ENCODE measurements at places on chromosomes 3 and 15. TPM values are rescaled to one million over a fixed set of nuclear protein-coding genes. Genes with fewer than 3 reads are reported as not detected.
A peak's percentile ranks its signal among the peaks of the same experiment; 100 is the strongest.

- no peak for DNase-seq
These were observed 181.3 kb upstream of the WNT5A start for GRCh38 chr3:55668359-55668758.

DNA sequence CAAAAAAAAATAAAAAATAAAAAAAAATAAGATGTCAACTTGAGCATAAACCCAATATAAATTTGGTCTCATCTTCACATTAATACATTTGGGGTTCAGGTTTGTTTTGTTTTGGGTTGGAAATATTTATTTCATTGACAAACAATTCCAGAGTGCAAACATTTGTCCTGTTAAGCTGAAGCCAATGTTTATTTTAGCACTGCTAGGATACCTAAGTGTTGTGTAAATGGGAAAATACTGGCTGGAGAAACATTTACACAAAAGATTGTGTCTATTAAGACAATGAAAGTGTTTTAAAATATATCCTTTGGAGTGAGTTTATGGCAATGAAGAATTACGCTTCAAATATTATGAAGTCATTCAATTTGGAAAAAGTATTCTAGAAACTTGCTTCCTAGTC is 91.1 kb downstream of the MEIS2 start:
- DNase-seq = peak; percentile 26

DNA sequence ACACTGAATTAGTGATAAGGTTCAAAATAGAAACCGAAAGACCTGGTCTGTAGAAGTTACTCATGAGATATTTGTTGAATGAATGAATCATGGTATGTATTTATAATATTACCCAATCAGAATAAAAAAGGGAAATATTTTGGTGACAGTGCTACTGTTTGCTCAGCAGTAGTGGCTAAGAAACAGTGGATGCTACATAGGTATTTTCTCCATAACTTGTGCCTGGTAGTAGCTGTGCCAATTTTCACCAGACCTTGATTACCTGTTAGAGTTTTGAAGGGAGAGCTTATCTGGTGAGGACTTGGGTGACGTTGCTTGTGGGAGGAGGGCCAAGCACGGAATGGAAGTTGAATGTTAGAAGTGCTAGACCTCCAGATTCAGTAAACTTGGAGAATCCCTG is 14.3 kb downstream of the LIMD1 start:
- DNase-seq = peak; percentile 80

GRCh38 chr15:56794165-56794552 is 60.9 kb upstream of the ZNF280D start:
- DNase-seq = peak; percentile 57

The TM4SF18 gene
- polyA plus RNA-seq = 0.87 TPM

DNA sequence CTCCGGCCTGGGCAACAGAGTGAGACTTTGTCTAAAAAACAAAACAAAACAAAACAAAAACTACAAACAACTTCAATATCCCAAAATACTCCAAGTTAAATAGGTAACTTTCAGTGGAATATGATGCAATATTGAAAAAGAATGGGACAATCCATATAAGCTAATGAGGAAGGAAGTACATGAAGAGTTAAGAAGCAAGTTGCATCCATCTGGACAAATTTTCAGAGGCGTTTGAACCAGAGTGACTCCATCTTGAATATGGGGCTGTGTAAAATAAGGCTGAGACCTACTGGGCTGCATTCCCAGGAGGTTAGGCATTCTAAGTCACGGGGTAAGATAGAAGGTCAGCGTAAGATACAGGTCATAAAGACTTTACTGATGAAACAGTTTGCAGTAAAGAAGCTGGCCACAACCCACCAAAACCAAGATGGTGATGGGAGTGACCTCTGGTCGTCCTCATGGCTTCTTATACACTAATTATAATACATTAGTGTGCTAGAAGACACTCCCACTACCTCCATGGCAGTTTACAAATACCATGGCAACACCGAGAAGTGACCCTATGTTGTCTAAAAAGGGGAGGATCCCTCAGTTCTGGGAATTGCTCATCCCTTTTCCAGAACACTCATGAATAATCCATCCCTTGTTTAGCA is 58.1 kb upstream of the LCTL start:
- no peak for DNase-seq

- no peak for DNase-seq
These were observed 89.4 kb upstream of the ICE2 start for GRCh38 chr15:60568301-60568742.

GRCh38 chr3:2082871-2083480 is 15.7 kb upstream of the CNTN4 start:
- DNase-seq = no peak

- no peak for DNase-seq
These were observed 281.9 kb upstream of the ICE2 start for GRCh38 chr15:60760646-60761504.

The CNTN3 gene
- polyA plus RNA-seq = 1.3 TPM

GRCh38 chr15:74571191-74571590 is 30.2 kb downstream of the ARID3B start:
- no peak for DNase-seq

DNA sequence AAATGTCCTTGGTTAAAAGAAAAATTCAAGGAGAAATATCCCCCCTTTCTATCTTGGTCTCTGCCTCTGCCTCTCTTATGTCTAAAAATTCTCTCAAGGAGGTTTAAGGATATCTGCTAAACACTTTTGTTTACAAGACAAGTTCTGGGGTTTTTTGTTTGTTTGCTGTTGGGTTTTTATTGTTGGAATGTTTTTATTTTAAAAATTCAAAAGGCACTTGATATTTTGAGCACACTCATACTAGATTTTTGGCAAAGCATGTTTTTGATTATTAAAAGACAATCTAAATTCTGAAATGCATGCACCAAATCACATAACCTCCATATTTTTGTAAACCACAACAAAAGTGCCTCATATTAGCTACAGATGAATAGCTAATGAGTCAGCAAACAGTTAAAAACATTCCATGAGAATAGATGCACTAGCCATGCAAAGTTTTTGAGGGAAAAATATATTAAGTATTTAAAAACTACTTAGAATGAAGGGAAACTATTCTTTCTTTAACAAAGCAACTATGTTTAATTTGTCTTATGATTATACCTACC is 84.6 kb downstream of the ZBTB20 start:
- DNase-seq = no peak

The TYRO3 gene
- polyA plus RNA-seq = 6.6 TPM

The SLCO2A1 gene
- polyA plus RNA-seq = 1.9 TPM

DNA sequence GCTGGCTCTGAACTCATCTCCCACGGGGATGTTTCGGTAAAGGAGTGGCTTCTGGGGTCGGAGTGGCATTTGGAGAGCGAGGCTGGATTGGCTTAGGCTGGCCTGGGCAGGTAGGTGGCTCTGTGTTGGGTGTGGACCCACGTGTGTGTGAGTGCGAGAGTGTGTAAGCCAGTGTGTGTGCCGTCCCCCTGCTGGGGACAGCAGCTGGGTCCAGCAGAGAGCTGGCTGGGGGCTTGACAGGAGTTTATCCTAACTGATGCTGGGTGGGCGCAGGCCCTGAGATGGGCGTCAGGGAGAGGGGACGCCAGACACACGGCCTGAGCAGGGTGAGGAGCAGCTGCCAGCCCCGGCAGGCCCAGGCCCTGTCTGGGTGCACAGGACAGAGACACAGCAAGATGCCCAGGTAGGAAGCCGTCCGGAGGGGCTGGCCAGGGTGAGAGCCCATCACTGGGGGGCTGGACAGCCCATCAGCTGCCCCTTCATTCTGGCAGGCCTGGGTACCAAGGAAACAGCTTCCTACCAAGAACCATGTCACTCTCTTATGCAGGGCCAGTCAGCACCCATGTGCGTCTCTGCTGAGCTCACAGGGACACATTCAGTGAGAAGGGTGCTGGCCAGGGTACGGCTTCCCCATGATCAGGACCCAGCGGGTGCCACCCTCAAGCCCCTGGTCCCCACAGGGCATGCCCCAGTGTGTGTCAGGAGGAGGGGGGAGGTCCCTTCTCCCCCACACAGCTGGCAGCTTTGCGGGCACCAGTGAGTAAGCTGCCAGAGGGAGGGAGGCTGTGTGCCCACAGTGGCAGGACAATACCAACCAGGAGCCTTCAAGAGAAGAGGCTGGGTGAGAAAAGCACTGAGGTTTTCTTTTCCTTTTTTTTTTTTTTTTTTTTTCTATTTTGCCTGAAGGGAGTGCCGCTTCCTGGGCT is 1.1 kb downstream of the PAK6 start:
- no peak for DNase-seq

The ADAMTS7 gene
- 0.65 TPM for polyA plus RNA-seq

The CACNA2D2 gene
- polyA plus RNA-seq = 2.7 TPM

DNA sequence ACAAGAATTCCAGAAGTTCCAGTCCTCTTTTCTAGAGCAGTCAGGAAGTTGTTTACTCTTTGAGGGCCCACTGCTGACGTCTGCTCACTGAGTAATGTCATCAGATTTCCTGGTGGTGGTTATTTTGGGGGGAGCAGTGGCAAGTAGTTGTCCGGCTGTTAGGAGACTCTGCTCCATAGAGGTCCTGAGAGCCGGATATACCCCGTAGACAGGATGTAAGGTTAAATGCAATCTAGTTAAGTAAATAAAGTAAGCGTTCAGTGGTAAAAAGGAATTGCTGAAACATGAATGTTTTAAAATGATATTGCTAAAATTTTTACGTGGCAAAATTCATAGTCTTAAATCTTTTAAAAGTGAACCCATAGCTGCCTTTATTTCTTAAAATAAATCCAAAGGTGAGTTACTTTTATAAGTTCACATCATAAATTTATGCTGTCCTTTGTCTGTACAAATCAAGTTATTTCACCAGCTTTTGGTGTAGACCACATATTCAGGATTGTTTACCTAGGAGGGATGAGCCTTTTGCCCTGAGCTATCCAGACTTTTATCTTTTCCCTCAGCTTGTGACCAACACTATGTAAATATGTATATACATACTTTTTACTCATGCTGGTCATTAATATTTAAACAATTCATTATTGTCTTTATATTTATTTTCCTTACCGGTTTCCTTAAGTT is 65.8 kb downstream of the PDE8A start:
- DNase-seq = no peak

The PTH1R gene
- polyA plus RNA-seq = 22.4 TPM

- no peak for DNase-seq
These were observed 256.5 kb upstream of the CBLB start for GRCh38 chr3:106125321-106125720.

DNA sequence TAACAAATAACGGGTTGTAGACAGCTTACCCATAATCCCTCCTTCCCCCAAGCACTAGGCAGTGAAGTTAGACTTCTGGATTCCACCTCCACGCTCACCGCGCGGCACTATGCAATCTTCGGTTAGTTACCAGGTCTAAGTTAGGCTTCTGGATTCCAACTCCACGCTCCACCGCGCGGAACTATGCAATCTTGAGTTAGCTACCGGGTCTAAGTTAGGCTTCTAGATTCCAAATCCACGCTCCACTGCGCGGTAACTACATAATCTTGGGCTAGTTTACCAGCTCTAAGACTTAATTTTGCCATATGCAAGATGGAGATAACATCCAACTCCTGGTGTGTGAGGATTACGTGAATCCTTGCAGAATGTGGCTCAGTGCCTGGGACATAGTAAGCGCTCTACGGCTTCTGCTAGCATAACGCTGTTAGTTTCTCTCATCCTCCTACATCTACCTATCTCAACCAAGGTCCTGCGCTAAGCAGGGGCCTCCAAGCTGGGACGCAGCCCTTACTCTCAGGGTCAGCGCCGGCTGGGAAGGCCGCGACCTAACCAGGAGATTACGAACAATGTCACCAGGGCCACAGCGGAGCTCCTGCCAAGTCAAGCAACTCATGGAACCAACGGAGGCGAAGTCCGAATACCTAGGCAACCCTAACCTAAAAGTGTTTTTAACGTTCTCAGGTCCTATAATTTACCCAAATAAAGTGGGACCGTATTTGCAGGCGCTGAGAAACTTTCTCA is 497 bp upstream of the RPLP1 start:
- no peak for DNase-seq

DNA sequence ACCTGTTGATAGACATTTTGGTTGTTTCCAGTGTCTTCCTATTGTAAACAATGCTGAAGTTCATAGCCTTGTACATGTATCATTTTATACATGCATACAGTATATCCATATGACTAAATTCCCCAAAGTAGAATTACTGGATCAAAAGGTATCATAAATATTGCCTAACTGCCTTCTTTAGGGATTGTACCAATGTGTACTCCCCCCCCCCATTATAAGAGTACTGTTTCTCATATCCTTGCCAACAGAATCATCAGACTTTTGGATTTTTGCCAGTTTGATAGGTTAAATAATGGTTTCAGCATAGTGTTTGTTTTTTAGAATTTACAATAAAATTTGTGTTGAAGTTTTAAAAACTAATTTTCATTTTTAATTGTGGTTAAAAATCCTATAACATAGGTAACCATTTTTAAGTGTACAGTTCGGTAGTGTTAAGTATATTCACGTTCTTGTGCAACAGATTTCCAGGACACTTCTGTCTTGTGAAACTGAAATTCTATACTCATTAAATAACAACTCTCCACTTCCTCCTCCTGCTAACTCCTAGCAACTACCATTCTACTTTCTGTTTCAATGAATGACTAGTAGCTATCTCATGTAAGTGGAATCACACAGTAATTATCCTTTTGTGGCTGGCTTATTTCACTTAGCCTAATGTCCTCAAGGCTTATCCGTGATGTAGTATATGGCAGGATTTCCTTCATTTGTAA is 30.8 kb upstream of the MAP3K13 start:
- peak; percentile 68 for DNase-seq

DNA sequence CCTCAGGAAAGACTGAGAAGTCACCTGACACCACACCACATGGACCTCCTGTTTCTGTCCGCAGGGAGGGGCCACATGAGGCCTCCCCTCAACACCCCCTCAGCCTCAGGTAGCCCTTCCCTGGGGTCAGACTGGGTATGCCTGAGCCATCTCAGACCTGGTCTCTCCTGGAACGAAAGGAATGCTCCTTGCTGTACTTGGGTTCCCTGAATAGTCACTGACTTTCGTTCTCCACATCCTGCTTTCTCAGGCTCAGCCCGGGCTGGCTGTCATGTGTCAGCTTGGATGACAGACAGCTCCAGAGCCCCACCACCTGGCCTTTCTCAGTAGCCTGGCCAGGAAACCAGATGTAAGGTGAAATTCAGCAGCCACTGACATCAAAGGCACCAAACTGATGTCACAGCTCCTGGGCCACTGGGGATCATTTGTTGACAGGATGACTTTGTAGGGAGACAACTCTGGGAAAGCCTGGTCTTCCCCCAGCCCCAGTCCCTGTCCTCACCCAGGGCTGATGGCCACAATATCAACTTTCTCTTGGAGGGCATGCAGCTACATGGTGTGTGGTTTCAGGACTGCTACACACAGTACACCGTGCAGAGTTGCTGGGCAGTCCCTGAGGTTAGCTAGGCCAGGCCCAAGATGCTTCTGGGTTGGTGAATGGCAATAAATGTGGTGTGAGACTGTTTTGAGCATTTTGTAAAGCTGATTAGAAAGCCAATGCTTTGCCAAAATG is 141.4 kb upstream of the MRPS22 start:
- DNase-seq = no peak

Measured in stomach (tissue), 19 donors.